ENCODE measurements at places on chromosomes 12 and 14. TPM values are rescaled to one million over a fixed set of nuclear protein-coding genes. Genes with fewer than 3 reads are reported as not detected.
A peak's percentile ranks its signal among the peaks of the same experiment; 100 is the strongest.

DNA sequence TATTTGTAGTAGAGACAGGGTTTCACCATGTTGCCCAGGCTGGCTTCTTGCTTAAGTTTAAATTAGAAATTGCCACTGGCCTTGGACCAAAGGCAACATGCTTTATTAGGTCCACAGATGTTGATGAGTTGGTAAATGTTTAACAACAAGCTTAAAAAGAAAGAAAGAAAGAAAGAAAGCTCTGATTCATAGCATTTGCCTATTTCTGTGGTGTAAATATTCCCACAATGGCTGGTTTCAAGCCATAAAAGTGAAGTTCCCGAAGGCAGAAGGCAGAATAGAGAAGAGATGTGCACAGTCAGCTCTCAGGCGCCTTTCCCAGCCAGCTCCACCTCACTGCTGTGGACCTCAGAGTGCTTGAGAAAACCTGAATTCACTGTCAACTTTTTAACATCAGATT lies 26.4 kb downstream of the KCNK13 start:
- DNase-seq: no peak

GRCh38 chr12:68521321-68521839 lies 89.3 kb upstream of the RAP1B start:
- DNase-seq: no peak

GRCh38 chr12:52372216-52373154 lies 5.2 kb upstream of the KRT85 start:
- peak; percentile 88 for DNase-seq

DNA sequence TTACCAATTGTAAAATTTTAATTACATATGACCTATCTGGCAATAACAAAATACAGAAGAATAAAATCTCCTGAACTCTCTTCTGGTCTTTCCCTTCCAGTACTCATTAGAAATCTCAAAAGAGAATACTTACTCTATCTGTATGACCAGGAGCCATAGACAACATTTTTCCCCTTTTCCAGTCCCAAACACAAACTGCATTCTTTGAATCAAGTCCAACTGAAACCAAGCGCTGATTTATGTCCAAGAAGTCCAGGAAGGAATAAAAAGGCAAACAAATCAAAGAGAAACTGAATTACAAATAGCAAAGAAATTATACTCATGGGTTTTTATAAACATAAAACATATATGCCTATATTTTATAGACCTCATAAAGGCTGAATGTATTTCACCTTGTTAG lies 46.7 kb downstream of the EML5 start:
- no peak for DNase-seq

Gene EIF5
- polyA plus RNA-seq: 227 TPM

Gene MBD6
- polyA plus RNA-seq: 78.7 TPM
